Occipital lobe (tissue), 3 donors: ENCODE measurements at places on chromosomes 3 and 15. TPM values are rescaled to one million over a fixed set of nuclear protein-coding genes. Genes with fewer than 3 reads are reported as not detected.

SLC12A8 gene
- 2.7 TPM for total RNA-seq

OR5K2 gene
- total RNA-seq = not detected

C3orf80 gene
- total RNA-seq = 15.0 TPM

CADM2 gene
- 96.5 TPM for total RNA-seq

FAM107A gene
- 24.8 TPM for total RNA-seq

EEF1AKMT4 gene
- total RNA-seq = 0.94 TPM

FBXO40 gene
- total RNA-seq = 0.31 TPM

C3orf49 gene
- total RNA-seq = not detected

FBLN2 gene
- 9.4 TPM for total RNA-seq

- DNase-seq = no peak
Observed at GRCh38 chr15:96409215-96410138, 79.0 kb downstream of the NR2F2 start.

DNA sequence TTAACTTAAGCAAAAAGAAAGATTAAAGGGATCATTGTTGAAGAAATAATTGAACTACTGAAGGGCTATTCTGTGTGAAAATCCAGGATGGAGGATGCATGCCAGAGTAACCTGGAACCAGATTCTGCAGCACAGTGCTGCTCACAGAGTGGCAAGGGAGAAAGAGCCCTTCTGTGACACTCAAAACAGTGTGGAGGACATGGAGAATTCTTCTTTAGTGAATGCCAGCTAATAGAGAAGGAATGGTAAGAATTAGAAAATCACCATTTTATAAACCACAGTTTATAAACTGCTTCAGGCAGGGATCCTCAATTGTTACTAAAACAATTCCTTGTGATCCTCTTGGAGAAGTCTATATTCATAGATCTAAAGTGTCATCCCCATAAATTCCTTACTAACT, 70.4 kb upstream of the ARHGEF26 start:
- DNase-seq = no peak

GRCh38 chr3:80769683-80770082, 991.8 kb downstream of the GBE1 start:
- no peak for DNase-seq

DNA sequence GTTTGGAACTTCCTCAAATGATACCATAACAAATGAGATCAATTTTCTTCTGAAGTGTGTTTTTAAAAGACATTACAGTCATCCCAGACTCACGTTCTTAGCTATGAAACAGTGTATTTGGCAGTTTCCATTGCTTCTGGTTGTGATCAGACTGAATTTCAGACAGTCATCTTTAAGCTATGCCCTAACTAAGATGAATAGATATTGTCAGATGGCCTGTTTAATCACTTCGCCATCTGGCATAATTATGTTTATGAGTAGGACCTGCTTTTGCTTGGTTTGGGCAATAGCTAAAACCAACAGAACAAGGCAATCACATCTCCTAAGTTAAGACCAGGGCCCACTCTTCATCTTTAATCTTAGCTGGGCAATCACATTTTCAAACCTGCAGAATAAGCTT, 313.1 kb downstream of the SV2B start:
- DNase-seq = no peak

DNA sequence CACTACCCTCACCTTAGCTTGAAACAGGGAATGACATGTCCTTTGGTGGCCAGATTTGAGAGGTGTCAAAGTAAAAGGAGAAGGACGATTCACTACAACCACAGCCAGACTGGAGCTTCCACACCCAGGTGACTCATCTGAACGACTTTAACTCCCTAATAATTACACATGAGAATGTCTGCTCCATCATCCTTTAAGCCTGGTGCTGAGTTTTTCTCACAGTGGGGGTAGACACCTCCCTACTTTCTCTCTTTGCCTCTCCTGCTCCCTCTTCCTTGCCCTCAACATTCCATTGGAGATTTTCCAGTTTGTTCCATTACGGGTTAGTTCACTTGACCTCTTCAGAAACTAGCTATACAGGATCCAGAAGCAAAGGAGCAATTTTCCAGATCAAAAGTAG, 154.3 kb upstream of the BHLHE40 start:
- DNase-seq = no peak

- no peak for DNase-seq
Observed at GRCh38 chr15:71562251-71562650, 248.1 kb upstream of the NR2E3 start.

- no peak for DNase-seq
Observed at GRCh38 chr15:69553686-69554085, 101.1 kb downstream of the RPLP1 start.

DNA sequence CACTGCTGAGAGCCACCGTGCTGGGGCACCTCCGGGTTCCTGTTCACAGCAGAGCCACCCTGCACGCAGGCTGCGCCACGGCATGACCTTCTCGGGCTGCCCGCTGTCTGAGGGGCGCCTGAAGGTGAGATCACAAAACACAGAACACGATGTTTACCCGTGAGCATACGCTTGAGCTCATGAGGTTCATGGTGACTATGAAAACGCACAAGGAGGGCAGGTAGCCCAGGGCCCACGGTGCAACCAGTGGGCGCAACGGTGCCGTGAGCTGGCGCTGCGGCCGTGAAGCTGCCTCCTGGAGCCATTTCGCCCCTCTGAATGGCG, 36.1 kb downstream of the KLHL25 start:
- DNase-seq = no peak

DNA sequence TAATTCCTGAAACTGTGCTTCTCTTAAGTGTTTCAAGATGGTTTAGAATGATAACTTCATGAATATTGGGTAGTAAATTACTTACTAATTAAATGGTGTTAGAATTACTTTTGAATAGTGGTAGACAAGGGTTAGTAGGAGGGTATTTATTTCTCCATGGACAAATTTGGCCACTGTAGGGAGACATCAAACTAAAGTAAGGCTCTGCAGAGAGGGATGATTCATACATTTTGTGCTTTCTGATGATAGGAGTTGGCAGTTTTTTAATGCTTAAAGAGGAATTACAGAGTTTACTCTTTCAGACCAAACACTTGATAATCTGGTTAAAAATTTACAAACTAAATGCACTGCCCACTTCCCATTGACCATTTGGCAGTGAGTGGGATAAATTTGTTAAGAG, 127.6 kb downstream of the NAALADL2 start:
- no peak for DNase-seq

- DNase-seq = no peak
Observed at GRCh38 chr3:153055217-153055616, 106.8 kb upstream of the RAP2B start.

GRCh38 chr15:30010746-30011145, 72.0 kb upstream of the GOLGA8J start:
- DNase-seq = no peak

DNA sequence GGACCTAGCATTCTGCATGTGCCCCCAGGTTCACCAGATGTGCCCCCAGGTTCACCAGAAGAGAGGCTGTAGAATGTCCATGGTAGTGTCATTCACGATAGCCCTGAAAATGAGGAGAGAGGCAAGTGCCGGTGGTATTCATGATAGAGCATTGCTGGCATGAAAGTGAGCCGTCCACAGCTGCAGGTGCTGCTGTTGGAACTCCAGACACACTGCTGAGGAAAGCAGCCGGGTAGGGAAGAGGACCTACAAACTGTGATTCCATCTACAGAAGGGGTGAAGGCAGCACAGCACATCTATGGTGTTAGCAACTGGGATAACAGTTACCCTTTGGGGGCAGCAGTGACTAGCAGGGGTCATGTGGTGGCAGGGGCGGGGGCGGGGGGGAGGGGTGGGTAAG, 125.0 kb upstream of the PLXNA1 start:
- DNase-seq = no peak

GRCh38 chr3:49165771-49166751, at the start of gene CCDC71:
Gene CCDC71 (minus strand): TSS chr3:49166331. CDS start chr3:49164208, 2,123 bp downstream.
- peak; percentile 61 for DNase-seq

GRCh38 chr3:56145410-56145809, 322.9 kb downstream of the ERC2 start:
- DNase-seq = no peak

DNA sequence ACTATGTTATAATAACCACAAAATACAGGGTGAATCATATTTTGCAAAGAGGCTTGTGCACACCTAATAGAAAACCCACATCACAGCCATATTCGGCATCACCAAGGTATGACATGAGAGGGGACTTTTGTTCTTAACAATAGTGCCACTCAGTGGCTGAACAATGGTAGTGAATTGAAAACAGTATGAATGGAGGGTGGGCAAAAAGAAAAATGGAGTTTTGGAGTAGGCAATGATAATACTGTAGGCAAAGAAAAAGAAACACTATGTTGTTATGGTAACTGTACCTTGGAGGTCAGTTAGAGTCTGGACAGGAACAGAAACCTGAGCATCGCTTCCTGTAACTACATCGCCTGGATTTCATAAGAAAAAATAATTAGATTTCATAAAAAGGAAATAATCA, 348.6 kb downstream of the PLCL2 start:
- no peak for DNase-seq

DNA sequence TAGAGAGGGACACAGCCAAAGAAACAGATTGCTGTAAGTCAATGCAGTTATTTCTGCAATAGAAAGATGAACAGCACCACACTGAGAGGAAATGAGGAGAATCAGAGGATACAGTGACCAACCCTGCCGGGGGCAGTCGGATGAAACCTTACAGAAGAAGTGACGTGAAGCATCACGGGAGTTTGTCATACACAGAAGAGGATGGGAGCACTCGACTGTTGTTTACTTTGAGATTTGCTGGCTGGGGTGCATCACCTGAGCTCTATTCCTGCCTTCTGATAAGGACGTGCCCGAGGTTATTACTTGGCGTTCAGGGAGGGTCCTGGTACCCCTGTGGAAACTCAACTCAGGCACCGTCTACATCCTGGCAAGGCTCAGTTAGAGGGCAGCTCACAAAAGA, 45.4 kb downstream of the MAGEF1 start:
- DNase-seq = no peak

DNA sequence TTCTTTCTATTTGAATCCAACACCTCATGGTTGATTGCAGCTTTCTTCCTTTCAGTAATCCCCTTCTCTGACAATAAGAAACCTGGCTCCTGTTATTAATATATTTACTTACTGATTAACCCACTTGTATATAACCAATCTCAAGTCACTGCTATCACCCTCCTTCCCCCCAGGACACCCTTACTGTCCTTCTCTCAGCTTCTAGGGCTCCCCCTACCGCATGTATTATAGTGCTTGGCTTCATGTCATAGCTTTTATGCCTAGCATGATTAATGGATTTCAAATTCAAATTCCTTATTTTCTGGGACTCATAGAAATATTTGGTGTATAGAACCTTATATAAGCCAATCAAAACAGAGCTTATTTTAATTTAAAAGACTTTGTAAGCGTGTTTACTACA, 75.7 kb upstream of the BNIP2 start:
- DNase-seq = no peak

DNA sequence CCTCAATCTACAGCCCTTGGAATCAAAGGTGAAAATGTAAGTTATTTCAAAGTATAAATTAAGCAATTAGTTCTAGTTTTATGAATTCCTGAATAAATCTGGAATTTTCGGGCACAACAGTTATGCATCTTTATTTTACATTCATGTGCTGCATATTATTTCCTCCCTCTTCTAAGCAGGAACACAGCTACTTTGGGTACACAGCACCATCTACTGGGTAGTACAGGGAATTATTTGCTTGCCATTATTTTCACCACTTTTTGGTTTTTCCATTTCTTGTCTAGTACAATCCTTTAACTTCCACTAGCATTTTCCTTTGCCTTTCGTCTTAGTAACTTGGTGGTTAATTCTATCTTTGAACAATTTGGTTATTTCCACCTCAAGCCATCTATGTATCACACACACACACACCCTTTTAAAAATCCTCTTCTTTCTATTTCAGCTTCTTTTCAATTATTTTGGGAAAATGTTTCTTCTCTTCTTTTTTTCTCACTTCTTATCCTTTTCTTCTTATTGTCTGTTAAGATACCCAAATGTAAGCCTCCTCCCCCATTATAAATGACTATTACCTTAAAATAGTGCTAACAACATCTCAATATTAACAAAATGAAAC, 451.0 kb downstream of the MFSD1 start:
- DNase-seq = no peak

DNA sequence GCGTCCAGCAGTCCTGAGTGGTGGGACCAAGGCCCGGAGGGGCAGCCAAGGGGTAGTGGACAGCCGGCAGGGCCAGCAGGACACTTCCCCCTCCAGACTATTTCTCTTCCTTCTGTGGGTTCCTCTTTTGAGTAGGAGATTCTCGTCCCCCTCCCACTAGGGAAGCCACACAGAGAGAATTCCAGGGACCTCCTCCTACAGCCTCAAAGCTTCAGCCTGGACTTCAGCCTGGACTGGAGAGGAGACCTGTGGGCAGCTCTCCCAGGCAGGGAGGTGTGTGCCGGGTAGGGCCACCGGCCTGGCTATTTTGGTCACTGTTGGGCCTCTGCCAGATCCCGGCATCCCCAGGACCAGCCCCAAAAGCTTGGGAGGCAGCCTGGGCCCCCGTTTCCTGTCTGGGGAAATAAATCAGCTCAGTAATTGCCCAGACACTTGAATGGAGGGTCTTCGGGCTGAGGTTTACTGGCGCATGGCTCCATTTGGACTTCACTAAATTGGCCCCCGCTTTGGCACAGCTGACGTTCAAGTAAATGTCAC, 1.3 kb downstream of the SLC6A6 start:
- no peak for DNase-seq

GRCh38 chr3:69388241-69388640, 2.4 kb upstream of the FRMD4B start:
- DNase-seq = no peak

GRCh38 chr3:196712514-196713413, 587 bp downstream of the PIGX start:
- DNase-seq = peak; percentile 80

DNA sequence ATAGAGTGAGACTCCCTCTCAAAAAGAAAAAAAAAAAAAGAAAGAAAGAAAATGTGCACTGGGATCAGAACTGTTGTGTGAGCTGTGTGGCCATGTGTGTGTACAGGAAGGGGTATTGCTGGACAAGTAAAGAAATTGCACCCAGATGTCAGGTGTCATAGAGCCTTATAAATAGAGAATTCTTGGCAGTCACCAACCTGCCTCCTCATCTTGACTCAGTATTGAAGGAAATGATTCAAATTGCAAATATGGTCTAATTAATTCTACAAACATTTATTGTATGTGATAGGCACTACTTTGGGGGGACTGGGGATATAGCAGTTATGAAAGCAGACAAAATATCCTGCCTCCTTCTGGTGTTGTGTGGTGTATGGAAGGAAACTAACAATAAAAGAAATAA, 243.8 kb upstream of the TTC14 start:
- no peak for DNase-seq

- DNase-seq = no peak
Observed at GRCh38 chr15:25183581-25184251, 228.9 kb downstream of the SNRPN start.

DNA sequence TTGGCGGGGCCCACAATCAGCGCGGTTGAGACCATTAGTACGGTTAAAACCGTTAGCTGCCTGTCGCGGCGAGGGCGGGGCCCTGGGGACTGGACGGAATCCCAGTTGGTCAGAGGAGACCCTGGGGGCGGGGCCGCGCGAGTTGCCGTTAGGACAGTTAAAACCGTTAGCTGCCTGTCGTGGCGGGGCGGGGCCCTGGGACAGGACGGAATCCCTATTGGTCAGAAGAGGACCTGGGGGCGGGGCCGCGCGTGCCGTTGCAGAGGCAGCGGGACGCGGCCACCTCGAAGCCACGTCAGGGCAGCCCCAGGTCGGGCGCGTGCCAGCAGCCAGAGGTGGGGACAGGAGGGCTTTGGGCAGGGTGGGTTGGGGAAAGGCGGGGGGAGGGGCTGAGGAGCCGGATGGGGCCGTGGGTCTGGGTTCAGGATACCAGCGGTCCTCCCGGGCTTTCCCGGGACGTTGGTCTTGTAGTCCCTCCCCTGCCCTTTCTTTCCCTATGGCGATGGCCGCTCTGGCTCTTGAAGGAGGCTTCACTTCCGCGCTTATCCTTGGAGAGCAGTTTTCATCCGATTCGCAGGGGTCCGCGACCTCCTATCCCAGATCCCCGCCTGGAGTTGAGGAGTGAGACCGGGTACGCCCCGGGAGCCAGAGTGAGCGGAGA, 28.0 kb downstream of the KLHDC8B start:
- DNase-seq = peak; percentile 23
